ENCODE measurements at places on chromosomes 3 and 15.

DNA sequence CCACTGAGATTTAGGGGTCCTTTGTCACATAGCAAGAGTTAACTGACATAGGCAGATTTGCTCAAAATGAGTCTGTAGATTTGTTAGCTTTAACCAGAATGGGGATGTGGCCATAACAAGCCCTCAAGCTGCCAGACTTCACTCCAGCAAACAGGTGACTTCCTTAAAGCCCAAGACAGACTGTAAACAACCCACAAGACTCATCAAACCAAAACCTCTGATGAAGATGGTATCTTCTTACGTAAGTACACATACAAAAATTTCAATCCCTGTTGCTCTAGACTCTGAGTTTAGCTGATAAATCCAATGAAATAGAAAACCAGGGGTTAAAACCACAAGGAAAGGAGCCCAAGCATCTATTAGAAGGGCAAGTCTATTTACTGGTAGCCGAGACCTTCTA lies 18.2 kb upstream of the ZBTB20 start:
- peak; percentile 90 for DNase-seq

DNA sequence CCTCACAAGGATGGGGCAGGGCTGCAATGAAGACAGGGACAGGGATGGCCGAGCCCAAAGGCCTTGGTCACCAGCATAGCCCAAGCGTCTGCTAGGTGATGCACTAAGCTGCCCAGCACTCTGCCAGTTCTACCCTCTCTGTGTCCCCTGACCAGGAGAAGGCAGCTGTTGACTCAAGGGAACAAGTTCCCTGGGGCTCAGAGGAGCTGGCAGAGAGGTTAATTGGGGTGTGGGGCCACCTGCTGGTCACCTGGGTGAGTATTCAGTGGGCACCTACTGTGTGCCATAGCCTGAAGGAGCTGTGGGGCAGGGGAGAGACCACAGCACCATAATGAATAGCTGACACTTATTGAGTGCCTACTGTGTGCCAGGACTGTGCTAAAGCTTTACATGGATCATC lies 22.0 kb upstream of the DOCK3 start:
- DNase-seq, result peak; percentile 24

GRCh38 chr15:51380999-51381806 lies 39.7 kb downstream of the GLDN start:
- DNase-seq, result peak; percentile 56

DNA sequence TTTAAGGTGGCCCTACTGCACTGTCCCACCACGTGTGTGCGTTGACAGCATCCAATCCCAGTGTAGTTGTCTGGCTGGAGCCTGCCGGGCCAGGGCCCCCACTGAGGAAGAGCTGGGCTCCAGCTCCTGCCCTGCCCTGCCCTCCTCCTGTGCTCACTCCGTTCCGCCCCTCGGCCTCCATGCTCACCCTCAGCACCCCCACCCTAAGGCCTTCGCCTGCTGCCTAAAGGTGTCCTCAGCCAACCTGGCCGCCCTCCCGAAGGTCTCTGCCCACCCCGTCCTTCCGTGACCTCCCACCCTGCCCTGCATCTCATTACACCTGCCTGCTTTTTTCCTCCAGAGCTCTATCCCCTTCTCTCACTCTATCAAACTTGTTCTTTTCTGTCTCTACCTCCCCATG lies 118.0 kb downstream of the TPRA1 start:
- no peak for DNase-seq

GRCh38 chr3:146493221-146493620 lies 23.9 kb upstream of the PLSCR2 start:
- DNase-seq, result no peak

- no peak for DNase-seq
Measured at GRCh38 chr3:42707620-42708355, 5.2 kb upstream of the HHATL start.

DNA sequence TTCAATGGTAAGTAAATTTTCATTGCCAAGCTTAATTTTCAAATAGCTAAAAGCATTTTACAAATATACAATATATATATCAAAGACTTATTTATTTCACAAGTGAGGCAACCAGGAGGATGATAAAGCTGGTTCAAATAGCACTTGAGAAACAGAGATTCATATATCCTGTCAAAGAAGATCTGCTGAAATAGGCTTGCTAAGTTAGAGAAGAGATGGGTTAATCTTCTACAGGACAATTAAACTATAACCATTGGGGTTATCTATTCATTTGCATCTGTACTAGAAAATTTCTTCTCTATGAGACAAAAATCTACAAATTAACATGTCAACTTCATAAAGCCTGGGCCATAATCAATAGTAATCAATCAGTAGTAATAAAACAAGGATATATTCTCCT lies 637.7 kb upstream of the UBE2E2 start:
- DNase-seq, result no peak

DNA sequence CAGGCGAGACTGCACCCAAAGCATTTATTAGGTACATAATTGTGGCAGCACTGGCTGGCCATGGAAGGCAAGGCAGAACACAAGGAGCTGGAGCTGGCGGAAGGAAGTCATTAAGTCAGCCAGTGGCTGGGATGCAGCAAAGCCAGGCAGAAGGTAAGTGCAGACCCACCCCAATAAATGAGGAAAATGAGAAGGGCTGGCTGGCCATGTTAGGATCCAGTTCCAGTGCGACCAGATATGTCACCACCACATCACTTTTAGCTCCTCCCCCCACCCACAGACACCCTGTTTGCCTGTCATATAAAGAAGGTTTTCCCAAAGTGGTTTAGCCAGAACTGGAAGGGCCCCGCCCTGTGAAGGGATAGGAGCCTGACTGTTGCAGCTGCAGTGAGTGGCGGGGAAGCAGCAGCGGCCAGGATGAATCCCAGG lies at the start of gene FURIN:
TSS of gene FURIN (plus strand) at position 328 of the 429 bp plus-strand sequence. CDS start 7,153 bp downstream, outside the sequence.
- DNase-seq, result no peak

DNA sequence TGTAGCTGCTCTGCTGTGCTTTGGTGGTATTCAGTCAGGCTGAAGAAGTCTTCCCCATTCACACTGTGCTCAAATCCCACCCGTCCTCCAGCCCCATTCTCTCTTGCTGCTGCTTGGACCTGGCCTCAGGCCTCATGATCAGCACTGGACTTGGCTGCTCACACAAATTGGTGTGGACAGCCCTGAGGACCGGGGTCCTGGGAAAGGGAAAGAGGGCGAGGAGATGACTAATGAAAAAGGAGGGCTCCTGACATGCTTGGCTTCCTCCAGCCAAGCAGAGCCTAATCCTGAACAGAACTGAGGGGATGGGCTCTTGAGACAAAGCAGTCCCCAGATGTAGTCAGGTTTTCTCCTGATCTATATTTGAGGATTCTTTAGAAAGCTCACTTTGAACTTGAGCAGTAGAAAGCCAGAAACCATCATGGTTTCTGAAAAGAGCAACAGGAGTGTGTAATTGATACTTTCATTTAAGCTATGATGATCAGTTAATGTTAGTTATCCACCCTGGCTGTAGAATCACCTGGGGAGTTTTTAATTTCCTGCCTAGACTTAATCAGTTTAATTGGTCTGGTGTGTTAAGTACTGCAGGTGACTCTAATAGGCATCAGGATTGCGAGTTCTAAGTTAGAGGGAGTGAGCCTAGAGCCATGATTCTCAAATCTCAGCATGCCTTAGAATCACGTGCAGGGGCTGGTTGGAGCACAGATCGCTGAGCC lies 79.4 kb upstream of the THBS1 start:
- no peak for DNase-seq

DNA sequence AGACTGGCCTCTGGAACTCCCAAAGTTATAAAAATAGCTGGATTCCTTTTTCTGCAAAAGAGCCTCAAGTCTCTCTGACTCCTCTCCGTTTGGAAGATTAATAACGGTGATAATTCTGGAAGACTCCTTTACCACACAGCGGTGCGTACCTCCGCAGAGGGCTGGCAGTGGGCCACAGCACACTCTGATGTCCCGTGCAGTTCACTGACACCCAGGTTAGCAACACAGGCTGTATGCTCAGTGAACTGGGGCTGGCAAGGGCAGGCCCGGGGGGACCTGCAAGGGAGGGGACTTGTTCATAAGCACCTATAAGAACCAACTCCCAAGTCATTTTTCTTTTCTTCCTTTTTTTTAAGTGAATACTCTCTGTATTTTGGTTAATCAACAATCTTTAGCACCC lies 120.3 kb upstream of the TJP1 start:
- DNase-seq, result no peak

DNA sequence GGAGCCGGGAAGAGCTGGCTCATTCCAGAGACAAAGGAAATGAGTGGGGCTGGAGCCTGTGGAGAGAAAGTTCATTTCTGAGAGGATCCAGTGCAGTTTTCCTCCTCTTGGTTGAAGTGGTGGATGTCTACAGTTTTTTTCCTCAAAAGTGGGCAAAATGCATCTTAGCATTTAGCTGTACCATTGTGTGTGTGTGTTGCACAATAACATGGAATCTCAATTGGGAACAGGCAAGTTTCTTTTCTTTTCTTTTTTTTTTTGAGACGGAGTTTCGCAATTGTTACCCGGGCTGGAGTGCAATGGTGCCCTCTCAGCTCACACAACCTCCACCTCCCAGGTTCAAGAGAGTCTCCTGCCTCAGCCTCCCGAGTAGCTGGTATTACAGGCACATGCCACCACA lies 101.5 kb upstream of the UBE2E1 start:
- DNase-seq, result no peak

DNA sequence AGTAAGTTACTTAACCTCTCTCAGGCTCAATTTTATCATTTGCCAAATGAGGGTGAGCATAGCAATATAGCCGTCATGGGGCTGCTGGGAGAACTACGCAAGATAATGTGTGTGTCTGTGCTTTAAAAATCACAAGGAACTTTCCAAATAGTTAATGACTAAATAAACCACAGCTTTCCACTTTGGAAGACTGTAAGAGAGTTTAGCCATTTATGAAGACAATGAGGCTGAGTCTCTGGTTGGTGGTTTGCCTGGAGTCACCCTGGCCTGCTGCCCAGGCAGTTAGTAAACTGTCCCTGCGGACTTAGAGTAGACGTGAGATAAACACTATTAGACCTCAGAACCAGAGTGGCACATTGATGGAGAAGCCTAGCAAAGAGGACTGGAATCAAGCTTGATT lies 357.7 kb downstream of the CLSTN2 start:
- DNase-seq, result no peak

GRCh38 chr3:193620650-193621049 lies 27.6 kb downstream of the OPA1 start:
- DNase-seq, result no peak

DNA sequence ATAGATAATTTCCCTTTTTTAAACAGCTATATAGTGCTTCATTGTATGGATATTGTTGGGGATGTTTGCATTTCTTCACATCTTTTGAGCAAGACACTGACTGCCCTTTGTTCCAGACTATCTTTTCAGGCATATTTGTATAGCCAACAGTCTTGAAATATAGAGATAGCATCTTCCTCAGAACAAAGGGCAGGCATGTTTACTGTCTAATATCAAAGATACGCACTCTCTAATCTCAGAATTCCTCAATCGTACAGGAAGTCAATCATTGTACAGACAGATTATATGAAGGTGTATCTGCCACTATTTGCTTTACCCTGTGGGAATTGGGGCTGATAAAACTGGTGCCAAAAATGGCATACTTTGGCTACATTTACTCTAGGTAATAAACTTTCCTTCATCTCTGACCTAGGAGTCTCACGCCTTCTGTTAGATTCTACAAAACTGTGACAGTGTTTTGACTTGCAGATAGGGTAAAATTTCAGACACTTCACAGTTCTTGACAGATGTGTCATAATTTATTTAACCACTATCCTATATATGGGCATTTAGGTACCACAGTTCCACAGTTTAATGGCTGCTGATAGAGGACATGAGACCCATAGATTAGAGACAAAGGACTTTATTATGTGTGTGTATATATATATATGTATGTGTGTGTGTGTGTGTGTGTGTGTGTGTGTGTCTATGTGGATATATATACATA lies 321.0 kb downstream of the IGSF11 start:
- DNase-seq, result no peak

DNA sequence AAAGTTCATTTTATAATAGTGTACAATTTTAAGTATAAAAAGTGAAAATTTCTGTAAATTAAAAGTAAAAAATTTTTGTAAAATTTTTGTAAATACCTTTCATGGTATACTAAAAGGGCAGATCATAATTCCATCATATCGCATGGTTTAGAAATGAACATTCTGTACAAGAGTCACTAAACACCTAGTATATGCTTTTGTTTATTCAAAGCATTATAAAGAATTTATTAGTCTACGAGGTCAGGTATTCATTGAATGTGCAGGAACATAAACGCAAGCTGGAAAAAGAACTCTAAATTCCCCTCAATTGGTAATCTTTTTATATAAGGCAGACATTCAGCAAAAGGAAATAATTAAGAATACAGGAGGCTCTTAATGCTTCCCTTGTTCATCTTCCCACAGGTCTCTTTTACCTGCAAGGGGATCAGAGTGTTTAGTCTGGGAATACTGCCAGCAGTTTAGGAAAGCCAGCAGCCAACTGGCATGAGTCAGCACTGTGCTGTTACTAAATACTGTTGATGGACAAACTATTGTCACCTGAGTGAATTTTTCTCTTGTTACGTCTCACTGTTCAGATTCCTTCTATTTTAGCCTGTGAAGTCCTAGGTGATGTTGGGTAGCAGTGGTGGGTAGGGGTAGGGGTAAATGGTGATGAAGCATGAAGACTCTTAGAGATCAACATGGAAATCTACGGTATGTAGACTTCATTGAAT lies 70.1 kb downstream of the UQCC5 start:
- no peak for DNase-seq

Data from T-helper 2 cell (primary cell).